ENCODE measurements at places on chromosomes 5 and 9.

DNA sequence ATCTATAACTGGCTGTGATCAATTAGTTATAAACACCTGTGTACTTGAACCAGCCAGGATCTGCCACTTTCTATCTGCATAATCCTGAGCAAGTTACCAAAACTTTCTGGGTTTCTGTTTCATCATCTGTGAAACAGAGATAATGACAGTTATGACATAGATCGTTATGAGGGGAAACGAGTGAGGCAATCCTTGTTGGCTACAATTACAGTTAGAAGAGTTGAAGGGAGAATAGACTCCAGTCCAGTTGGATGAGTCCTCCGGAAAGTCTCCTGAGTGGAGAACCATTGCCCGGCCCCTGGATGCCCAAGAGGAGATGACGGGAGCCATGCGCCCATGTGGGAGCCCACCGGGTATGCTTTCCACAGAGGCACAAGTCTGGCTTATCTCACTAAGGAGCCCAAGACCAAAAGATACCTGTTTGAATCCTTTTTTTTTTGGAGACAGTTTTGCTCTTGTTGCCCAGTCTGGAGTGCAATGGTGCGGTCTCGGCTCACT, 4.5 kb downstream of the PDE6A start:
- no peak for DNase-seq

- DNase-seq = no peak
Observed at GRCh38 chr5:41735213-41735612, 135.0 kb downstream of the OXCT1 start.

GRCh38 chr5:133844836-133845235, 123.6 kb downstream of the C5orf15 start:
- no peak for DNase-seq

- DNase-seq = no peak
Observed at GRCh38 chr5:93608855-93609254, 25.8 kb downstream of the NR2F1 start.

DNA sequence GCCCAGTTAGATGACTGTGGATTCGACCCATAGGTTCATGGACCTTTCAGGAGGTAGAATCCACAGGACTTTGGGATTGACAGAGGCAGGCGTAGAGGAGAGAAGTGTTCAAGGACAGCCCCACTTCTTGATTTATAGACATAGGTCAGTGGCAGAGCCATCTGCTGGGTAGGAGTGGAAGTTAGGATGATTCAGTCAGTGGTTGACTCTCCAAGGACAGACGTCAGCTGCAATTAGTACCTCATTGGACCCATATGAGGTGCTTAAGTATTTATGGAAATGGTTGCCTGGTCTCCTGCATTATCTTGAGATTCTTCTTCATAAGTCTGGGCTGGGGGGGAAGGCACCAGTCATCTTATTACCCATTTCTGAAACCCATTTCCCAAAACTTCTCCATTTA, 70.9 kb downstream of the SH3RF2 start:
- no peak for DNase-seq

GRCh38 chr5:1910081-1910760, 27.5 kb upstream of the IRX4 start:
- no peak for DNase-seq

DNA sequence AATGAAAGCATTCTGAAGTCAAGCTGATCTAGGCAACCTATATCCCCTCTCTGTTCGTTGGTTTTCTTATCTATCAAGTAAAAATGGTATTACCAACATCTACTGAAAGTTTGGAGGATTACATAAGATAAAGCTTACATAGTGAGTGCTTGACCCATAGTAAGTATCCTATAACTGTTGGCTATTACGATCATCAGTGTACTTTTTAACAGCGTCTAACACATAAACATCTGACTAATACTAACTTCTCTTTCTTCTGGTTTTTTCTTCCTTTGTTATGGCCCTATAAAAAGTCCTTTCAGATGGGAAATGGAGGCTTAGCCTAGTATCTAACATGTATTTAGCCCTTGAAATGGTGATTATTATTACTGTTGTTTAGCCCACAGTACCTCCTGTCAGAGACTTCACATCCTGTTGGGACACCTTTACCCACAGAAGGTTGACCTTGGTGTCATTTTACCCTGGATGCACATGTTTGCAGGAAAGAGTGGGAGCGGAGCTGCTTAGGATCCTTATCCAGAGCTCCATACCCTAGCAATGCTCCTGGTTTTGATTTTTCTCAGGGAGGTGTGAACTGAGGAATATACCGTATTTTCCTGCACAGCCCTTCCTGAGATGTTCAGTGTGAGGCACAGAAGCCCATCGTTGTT, 6.0 kb downstream of the INSYN2B start:
- no peak for DNase-seq

DNA sequence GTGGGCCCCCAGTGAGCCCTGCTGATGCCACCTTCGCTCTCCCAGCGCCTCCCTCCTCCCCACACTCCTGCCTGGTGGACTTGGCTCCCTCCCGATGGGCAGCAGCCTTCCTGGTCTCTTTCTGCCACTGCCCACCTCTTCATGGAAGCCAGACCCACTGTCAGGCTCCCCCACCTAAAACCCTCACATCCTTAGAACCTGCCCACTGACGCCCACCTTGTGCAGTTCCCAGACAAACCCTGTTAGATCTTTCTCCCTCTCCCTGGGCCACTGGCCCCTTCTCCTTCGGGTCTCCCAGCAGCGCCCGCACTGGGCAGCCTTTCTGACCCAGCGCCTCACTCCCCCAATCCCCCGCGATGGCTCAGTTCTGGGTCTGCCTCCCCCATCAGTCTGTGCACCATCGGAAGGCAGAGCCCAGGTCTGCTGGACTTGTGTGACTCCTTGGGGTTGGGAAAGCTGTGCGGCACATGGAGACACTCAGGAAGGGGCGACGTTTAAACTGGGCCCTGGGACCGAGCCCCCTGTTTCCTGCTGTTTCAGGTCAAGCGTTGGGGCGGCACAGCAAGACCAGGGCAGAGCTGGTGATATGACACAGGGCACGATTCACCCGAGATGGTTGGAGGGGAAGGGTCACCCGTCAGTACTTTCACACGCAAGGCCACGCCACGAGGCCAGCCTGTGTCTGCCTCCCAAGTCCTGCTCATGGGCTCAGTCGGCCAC, 17.4 kb downstream of the MYMK start:
- no peak for DNase-seq

- no peak for DNase-seq
Observed at GRCh38 chr5:66515209-66515608, 81.0 kb upstream of the MAST4 start.

DNA sequence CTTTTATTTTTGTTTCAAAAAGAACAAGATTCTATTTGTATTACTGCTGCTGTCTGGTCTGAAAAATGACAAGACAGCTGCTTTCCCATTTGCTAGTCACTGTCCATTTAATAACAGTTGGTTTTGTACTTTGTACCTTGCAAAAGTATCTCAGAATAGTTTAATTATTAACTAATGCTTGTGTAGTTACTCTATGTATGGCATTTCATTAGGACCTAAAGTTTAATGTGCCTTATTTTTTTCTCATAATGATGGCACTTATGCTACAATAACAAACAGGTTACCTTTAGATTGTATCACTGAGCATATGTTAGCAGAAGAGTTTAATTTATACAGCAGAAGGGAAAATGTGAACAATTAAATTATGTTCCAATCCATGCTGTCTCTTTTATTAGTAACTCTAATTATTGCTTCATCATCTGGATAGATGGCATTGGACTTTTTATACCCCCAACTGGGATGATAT, 134.2 kb downstream of the CDH10 start:
- no peak for DNase-seq

- no peak for DNase-seq
Observed at GRCh38 chr5:76046741-76047140, 36.4 kb upstream of the SV2C start.

GRCh38 chr9:90054810-90055209, 450.0 kb downstream of the GADD45G start:
- DNase-seq = no peak

- DNase-seq = peak; percentile 61
Observed at GRCh38 chr9:130110596-130111021, 56.9 kb downstream of the GPR107 start.

DNA sequence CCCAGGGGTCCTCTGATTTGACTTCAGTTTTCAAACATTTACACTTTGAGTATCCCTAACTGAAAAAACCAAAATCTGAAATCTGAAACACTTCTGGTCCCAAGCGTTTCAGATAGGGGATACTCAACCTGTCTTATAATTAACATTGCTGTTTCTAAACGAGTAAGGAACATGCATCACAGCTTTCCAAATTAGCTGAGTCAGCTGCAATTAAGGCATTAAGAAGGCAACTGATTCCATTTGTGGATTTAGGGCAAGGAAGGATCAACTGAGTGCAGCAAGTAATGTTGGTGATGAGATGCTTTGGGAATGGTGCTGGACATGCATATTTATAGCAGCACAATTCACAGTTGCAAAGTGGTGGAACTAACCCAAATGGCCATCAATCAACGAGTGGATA, 168.6 kb downstream of the ACER2 start:
- no peak for DNase-seq

- DNase-seq = no peak
Observed at GRCh38 chr5:51449026-51449425, 65.8 kb downstream of the ISL1 start.

GRCh38 chr9:87551772-87552217, 54.1 kb downstream of the DAPK1 start:
- DNase-seq = no peak

DNA sequence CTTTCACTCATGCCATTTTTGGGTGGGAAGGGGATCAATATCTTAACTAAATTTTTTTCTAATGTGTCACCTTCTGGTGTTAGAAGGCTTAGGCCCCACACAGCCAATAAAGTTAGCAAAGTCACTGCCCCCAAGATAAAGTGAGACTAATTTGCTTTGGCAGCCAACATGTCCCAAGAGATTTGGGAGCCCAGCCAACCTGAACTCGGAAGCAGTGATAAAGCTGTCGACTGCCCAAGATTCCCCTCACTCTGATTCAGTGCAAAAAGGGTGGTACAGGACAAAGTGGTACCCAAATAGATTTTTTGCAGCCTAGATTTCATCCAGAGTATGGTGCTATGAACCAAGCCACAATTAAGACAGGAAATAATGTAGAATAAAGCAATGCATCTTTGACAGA, 572.5 kb upstream of the ARRDC3 start:
- peak; percentile 41 for DNase-seq

- DNase-seq = peak; percentile 38
Observed at GRCh38 chr5:2017540-2018389, 135.0 kb upstream of the IRX4 start.

GRCh38 chr9:9945966-9946365, 666.8 kb downstream of the PTPRD start:
- no peak for DNase-seq

- DNase-seq = no peak
Observed at GRCh38 chr5:93777620-93778019, 36.2 kb upstream of the POU5F2 start.

- no peak for DNase-seq
Observed at GRCh38 chr5:118952992-118953651, 35.2 kb downstream of the DTWD2 start.

GRCh38 chr5:53164478-53165165, 55.1 kb upstream of the MOCS2 start:
- no peak for DNase-seq

GRCh38 chr5:73459366-73459765, 10.8 kb upstream of the FOXD1 start:
- no peak for DNase-seq

Data from aorta (tissue), 5 donors.